T-helper 17 cell (primary cell): ENCODE measurements at places on chromosomes 11 and 22.

- no peak for DNase-seq
These were observed 34.2 kb upstream of the PLET1 start for GRCh38 chr11:112294688-112295340.

GRCh38 chr11:16899708-16900303 is 114.4 kb downstream of the PLEKHA7 start:
- no peak for DNase-seq

DNA sequence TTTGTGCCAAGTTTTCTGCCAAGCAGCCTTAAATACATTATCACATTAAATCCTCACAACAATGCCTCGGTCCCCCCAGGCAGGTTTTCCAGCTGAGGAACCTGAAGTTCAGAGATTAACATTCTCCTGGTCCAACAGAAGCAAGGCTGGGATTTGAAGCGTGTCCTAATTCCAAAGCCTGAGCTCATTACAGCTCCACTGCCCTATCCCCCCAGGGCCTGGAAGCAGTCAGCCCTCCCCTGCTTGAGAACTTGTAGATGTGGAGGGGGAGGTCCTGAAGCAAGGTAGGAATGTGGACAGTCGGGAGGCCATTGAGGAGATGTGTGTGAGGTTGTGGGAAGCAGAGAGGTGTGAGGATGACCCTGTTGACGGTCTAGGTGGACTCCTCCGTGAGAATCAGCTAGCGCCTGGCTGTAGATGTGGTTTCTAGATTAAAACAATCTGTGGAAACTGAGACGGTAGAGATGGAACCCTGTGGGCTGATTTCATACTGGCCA is 8.1 kb downstream of the GRAMD1B start:
- DNase-seq = no peak

- DNase-seq = no peak
These were observed 390.6 kb downstream of the DYNC2H1 start for GRCh38 chr11:103499710-103500340.

DNA sequence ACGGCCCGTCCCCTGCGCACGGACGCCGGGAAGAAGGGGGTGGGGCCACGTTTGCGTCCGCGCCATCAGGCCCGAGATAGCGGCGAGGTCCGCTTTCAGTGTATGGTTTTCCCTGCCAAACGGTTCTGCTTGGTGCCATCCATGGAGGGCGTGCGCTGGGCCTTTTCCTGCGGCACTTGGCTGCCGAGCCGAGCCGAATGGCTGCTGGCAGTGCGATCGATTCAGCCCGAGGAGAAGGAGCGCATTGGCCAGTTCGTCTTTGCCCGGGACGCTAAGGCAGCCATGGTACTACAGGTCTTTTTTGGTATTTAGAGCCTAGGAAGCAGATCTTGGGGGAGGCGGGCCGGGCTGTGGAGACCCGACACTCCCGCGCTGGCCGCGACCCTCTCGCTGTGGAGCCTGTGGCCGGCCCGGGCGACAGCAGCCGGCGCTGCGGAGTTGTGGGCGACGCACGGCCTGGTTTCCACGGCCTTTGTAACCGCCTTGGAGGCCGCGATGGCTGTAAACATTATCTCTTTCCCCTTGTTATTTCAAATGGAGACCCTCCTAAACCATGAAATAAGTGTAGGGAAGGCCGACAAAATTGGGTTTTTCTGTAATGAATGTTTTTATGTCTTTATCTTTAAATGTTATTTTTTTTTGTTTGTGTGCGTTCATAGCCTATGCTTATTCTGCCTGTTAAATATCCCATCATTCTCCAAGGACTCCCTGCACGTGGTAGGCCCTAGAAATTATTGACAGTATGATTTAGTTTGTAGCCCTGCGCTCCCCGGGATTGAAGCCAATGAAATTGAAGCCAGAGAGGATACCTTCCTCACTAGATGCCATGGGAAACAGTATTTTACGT is at the start of gene AASDHPPT:
AASDHPPT (plus strand) TSS at position 54 of the 847 bp plus-strand sequence; CDS start at position 103, 49 bp downstream.
- no peak for DNase-seq

GRCh38 chr11:102399189-102399588 is 52.2 kb downstream of the BIRC2 start:
- no peak for DNase-seq

- DNase-seq = no peak
These were observed 108.1 kb downstream of the CCDC34 start for GRCh38 chr11:27254744-27255446.

DNA sequence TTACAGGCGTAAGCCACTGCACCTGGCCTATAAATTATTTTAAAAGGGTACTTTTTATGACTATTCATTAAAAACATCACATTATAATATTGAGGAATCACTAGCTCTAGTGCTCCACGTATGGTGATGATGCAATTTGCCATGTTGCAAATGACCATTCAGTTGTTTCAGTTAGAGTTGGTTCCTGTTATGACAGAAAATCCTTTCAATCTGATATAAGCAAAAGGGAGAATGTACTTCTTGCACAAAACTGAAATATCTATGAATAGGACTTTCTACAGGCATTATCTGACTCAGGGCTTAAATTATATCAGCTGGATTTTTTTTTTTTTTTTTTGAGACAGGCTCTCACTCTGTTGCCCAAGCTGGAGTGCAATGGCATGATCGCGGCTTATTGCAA is 45.6 kb upstream of the RRM1 start:
- no peak for DNase-seq

GRCh38 chr22:45103756-45104155 is 60.0 kb upstream of the NUP50 start:
- DNase-seq = no peak

GRCh38 chr22:48943567-48944432 is 883.9 kb downstream of the BRD1 start:
- no peak for DNase-seq

DNA sequence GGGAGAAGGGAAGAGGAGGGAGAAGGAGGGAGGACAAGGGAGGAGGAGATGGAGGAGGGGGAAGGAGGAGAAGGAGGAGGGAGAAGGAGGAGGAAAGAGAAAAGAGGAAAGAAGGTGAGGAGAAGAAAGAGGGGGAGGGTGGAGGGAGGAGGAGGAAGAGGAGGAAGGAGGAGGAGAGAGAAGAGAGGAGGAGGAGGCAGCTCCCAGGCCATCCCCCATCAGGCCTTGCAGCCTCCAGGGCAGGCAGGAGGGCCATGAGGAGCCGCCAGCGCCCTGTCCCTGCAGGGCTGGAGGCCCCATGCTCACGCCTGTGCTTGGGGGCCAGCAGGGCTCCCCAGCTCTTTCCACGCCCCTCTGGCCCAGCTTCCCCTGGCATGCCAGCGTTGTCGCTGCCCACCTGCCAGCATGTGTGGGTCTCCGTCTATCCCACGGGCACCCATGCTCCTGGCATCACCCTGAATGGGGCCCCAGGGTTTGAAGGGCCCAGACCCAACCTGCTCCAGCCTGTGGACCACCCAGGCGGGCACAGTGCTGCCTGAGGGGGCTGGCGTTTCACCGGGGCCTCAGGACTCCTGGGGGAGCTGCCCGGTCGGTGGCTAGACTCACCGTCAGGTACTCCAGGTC is 5.2 kb downstream of the TSPAN32 start:
- DNase-seq = peak; percentile 3

DNA sequence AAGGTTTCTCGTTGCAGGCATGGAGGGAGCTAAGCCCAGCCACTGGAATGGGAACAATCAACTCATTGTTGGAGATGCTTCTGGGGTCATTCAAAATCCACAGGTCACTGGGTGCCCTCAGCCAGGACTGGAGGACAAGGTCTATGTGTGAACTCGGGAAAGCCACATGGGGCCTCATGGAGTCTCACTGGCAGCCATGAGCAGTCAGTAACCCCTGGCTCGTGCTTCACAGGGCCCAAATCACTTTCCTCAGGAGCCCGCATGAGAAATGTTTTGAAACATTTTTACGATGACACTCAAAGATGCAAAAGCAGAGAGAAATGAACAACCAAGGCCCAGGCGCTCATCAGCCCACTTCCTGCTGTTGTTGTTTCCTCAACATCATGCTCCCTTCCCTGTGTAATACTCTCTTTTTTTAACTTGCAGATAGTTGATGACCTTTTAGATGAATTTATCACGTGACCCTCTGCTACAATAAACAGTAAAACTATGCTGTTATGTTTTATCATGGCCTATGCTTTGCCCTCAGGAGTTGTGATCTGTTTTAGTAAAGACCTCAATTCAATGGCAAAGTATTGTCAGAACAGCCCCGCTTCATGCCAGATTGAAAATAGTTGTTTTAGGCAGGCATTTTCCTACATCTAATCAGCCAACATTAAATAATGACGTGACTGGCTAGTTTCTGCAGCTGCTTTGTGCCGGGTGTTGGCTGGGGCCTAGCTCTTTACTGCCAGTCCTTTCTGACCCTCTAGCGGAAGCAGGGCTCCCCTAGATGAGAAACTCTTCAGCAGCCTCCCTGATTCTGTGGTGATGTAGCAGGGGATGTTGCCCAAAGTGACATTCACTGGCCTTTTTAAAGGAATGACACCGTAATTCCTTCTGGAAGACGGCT is 39.7 kb downstream of the ADAMTS15 start:
- DNase-seq = no peak

- no peak for DNase-seq
These were observed 195.3 kb downstream of the BRD1 start for GRCh38 chr22:49632199-49633009.

- no peak for DNase-seq
These were observed 10.8 kb downstream of the SNX19 start for GRCh38 chr11:130905512-130905911.

DNA sequence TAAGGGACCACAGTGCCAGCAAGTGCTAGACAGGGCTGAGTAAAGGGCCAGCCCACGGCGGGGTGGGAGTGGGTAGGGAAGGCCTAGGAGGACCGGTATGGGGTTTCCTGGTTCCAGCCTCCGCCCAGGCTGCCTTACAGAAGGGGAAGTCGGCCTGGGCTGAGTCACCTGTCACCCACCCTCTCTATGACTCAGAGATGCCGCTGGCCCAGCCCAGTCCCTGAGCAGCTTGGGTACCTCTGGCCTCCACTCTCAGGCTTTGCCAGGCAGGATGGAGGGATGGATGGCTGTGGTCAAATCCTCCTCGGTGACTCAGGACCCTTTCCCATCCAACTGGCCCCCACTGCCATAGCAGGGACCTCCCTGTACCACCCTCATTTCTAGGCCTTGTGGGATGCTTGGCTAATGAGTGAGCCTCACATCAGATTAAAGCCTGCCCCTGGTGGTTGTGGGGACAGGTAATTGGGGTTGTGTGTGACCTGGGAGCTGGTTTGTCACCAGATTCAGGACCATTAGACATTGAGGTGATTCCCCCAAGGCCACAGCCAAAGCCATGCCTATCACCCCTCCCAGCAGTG is 13.9 kb downstream of the SLC35E4 start:
- DNase-seq = peak; percentile 11

DNA sequence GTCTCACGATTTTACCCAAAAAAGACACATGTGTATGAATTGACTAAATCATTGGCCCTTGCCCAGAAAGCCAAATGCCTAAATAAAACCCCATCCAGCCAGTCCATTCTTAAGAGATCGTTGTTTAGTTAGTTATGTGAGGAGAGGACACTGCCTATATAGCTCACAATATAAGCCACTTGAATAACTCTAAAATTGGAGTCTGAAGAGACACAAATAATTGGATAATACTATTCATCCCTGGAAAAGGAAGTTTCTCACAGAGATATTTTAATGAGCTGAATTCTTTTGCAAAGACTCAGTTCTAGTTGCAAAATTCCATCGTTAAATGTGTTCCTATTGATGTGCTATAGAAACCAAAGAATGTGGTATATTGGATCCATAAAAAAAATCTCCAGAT is 176.7 kb downstream of the SOX6 start:
- no peak for DNase-seq

DNA sequence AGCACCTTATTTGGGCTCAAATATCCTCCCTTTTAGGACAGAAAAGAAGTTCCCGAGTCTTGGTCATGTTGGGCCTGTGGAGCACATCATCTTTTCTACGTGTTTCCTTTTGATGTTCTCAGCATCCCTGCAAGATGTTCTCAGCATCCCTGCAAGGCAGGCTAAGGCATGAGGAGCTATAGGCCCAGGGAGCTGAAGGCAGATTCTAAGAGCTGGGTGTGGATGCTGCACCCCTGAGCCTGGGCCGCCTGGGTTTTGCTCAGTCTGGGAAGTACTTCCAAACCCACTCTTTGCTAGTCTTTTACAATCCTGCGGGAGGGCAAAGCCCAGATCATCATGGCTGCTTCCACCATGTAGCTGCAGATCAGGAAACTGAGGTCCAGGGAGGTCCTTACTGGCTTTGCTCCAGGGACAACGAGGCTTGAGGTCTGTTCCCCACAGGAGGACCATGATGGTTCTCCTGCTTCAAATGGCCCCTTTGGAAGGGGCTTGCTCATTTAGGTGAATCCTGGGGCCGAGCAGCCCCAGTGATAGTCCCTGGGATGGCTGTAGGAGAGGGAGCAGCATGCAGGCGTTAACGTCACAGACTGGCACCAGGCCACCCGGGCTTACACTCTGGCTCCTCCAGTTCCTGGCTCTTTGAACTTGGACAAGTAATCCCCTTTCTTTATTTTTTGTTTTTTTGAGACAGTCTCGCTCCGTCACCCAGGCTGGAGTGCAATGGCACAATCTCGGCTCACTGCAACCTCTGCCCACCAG is 10.6 kb downstream of the LRRC75B start:
- DNase-seq = no peak

- DNase-seq = no peak
These were observed 60.6 kb upstream of the RDX start for GRCh38 chr11:110356762-110357671.

GRCh38 chr11:77233011-77233410 is 68.5 kb downstream of the GDPD4 start:
- DNase-seq = no peak

GRCh38 chr11:27020751-27021150 is 19.9 kb upstream of the BBOX1 start:
- DNase-seq = no peak

- DNase-seq = no peak
These were observed 241.2 kb upstream of the SYN3 start for GRCh38 chr22:33299245-33299956.

DNA sequence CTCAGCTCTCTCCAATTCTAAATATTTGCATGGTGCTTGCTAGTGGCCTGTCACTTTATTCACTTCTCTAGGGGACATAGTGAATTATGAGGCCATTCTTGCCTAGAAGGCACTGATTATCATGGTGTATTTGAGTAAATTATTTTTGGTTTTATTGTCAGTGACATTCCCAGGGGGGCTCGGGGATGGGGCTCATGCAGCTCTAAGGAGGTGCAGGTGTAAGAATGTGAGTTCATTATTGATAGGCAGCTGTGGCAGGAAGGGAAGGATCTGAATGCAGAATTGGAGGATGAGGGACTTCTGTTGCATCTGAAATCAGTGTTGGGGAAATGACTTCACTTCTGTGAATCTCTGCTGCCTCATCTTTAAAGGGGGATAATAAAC is 53.7 kb upstream of the OR4B1 start:
- DNase-seq = no peak

DNA sequence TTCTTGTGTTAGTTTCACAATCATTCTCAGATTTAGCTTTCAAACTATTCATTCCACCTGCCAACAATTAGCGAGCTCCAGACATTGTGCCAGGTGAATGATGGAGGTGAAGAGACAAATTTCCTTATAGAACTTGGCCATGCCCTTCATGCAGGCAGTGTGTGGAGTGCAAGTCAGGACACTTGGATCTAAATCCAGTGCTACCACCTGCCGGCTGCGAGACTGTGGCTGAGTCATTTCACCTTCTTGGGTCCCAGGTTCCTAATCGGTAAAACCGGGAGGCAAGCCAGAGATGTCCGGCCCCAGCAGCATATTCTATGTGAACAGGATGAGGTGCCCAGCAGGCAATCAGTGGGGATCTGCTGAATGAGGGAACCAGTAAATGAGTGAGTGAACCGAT is 18.6 kb upstream of the EHF start:
- DNase-seq = no peak

GRCh38 chr11:20368438-20368837 is 4.9 kb downstream of the HTATIP2 start:
- no peak for DNase-seq
